IMR-90 (cell line): ENCODE measurements at places on chromosomes 2 and 18. TPM values are rescaled to one million over a fixed set of nuclear protein-coding genes. Genes with fewer than 3 reads are reported as not detected.

DNA sequence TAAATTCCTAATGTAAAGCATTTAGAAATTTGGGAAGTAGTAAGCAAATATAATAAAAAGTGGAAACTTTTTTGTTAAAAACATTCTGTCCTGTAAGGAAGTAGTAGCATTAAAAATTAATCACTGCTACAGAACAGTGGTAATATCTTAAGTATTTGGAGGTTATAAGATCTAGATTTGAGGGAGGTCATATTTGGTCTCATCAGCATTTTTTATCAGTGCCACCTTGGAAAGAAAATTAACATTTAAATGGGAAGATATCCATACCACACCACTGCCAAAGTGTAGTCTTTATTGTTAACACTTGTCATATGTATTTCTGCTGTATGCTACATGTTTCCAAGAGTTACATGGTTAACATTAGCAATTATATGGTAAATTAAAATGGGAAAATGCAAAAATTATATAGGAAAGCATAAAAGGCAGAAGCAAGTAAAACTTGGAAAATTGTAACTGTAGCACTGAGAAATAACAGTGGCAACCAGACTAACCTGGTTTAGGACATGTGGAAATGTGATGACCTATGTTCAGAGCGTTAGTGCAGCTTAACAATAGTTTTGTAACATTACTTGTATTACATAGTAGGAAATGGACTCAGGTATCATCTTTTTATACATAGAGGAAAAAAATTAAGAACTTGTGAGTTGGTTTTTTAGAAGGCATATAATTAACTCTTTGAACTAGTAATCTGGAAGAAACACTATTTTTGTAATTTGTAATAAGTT, 47.2 kb downstream of the CLIP4 start:
- H3K27me3 ChIP-seq: no peaks in the 10 kb centered on the region
- H3K36me3 ChIP-seq: peaks cover 18% of the 10 kb centered on the region
- DNase-seq: no peak
- H3K4me3 ChIP-seq: no peak overlapping the region
- no peak overlapping the region for H3K27ac ChIP-seq
- H3K4me1 ChIP-seq: peaks cover 6% of the 10 kb centered on the region

GRCh38 chr2:20370191-20370590, 19.5 kb upstream of the PUM2 start:
- no peak overlapping the region for H3K27ac ChIP-seq
- H3K27me3 ChIP-seq: no peaks in the 10 kb centered on the region
- H3K4me3 ChIP-seq: no peak overlapping the region
- peaks cover 9% of the 10 kb centered on the region for H3K4me1 ChIP-seq
- no peaks in the 10 kb centered on the region for H3K36me3 ChIP-seq

DNA sequence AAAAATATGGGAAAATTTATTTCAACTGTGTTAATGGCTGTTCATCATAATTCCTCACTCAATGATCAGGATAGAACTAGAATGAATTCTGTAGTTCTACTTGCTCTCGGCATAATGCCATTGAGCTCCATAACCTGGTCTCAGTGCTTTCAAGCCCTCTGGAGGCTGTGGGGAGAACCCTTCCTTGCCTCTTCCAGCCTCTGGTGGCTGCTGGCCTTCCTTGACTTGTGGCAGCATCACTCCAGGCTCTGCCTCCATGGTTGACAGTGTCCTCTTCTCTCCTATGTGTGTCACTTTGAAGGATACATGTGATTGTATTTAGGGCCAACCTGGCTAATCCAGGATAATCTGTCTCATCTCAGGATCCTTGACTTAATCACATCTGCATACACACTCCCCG, 26.9 kb upstream of the CABYR start:
- H3K36me3 ChIP-seq: peaks cover 14% of the 10 kb centered on the region
- no peak for DNase-seq
- no peaks in the 10 kb centered on the region for H3K27me3 ChIP-seq
- no peak overlapping the region for H3K27ac ChIP-seq
- no peak overlapping the region for H3K4me3 ChIP-seq
- peaks cover 10% of the 10 kb centered on the region for H3K4me1 ChIP-seq

- H3K36me3 ChIP-seq: no peaks in the 10 kb centered on the region
- H3K4me3 ChIP-seq: no peak overlapping the region
- no peak for DNase-seq
- peaks cover 20% of the 10 kb centered on the region for H3K27me3 ChIP-seq
Observed at GRCh38 chr2:27278010-27278409, 2.8 kb downstream of the DNAJC5G start.

DNA sequence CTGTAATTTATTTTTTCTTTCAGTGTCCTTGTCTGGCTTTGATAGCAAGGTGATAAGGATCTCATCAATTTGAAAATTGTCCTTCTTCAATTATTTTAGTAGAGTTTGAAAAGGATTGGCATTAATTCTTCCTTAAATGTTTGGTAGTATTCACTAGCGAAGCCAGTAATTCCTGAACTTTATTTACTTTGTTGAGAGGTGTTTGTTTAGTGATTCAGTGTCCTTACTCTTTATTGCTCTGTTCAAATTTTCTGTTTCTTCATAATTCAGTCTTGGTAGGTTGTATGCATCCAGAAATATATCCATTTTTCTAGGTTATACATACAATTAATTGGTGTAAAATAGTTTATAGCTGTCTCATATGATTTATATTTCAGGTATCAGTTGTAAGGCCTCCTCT, 676.7 kb upstream of the POU3F3 start:
- H3K27ac ChIP-seq: no peak overlapping the region
- no peak for DNase-seq
- H3K27me3 ChIP-seq: no peaks in the 10 kb centered on the region
- H3K36me3 ChIP-seq: no peaks in the 10 kb centered on the region
- H3K4me3 ChIP-seq: no peak overlapping the region
- no peaks in the 10 kb centered on the region for H3K4me1 ChIP-seq

- no peaks in the 10 kb centered on the region for H3K27me3 ChIP-seq
- no peaks in the 10 kb centered on the region for H3K36me3 ChIP-seq
- H3K4me1 ChIP-seq: peaks cover 7% of the 10 kb centered on the region; the same call in 1 of the 2 replicates
- H3K27ac ChIP-seq: peak overlapping the region; percentile 83
- no peak overlapping the region for H3K4me3 ChIP-seq
Observed at GRCh38 chr2:29606104-29607037, 315.0 kb downstream of the ALK start.

Gene SCYGR5
- not detected in 2 replicates for total RNA-seq

Gene TCF4
- 83.9 and 87.1 TPM in 2 replicates for total RNA-seq

Gene TGIF1
- 100 and 118 TPM in 2 replicates for total RNA-seq

Gene CFC1B
- total RNA-seq: not detected in 2 replicates
